ENCODE measurements at places on chromosomes 12 and 14.

GRCh38 chr12:118345355-118345754, 27.4 kb downstream of the TAOK3 start:
- no peak for DNase-seq

DNA sequence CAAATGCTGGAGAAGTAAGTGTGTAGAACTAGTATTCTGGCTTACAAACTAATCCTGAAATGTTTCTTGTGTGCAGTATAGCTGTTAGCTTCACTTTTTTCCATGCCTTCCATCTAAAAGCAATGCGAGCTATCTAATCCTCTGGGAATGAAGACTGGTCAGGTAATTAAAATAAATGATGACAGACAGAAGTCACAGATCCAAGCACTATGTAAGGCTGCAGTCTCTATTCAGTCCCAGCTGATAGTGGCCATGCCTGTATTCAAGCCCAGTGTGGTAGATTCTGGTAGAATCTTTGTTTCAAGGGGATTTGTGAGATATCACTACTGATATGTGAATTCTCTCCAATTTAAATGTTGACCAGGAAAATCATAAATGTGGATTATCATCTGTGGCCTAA, 637.2 kb downstream of the TMTC2 start:
- no peak for DNase-seq

- no peak for DNase-seq
Observed at GRCh38 chr14:64684091-64684490, 20.1 kb upstream of the PLEKHG3 start.

- peak; percentile 69 for DNase-seq
Observed at GRCh38 chr12:76586764-76587395, 27.3 kb upstream of the OSBPL8 start.

- no peak for DNase-seq
Observed at GRCh38 chr12:26211331-26211730, 16.0 kb downstream of the SSPN start.

DNA sequence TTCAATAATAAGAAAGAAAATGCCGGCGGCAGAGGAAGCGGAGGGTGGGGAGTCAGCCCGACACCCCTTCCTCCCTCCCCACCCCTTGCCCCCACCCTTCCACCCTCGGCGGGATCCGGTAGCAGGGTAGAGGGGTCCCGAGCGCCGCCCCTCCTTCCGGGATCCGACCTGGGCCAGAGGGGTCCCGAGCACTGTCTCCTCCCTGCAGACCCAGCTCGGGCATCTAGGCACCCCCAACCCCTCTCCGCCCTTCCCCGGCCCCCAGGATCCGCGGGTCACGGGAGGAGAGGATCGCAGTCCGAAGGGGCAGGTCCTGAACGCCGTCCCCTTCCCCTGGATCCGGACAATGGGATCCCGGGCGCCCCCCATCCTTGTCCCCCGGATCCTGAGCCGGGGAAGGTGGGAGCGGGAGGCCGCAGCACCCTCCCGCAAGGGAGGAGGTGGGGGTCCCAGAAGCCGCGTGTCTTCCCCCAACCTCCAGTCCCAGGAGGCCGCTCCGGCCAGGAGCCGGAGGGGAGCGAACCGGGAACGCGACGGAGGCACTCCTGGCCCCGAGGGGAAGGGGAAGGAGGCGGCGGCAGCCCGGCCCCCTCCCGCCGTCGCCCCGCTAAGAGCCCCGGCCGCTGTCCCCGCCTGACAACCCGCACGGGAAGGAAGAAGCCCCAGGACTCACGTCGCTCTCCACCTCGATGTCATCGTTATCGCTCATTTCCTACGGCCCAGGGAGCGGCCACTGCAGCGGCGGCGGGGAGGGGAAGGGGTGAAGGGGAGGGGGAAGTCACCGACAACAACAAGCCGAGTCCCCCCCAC, 481 bp downstream of the MAX start:
- no peak for DNase-seq

- DNase-seq, result no peak
Observed at GRCh38 chr12:115260762-115261675, 577.0 kb upstream of the TBX3 start.

DNA sequence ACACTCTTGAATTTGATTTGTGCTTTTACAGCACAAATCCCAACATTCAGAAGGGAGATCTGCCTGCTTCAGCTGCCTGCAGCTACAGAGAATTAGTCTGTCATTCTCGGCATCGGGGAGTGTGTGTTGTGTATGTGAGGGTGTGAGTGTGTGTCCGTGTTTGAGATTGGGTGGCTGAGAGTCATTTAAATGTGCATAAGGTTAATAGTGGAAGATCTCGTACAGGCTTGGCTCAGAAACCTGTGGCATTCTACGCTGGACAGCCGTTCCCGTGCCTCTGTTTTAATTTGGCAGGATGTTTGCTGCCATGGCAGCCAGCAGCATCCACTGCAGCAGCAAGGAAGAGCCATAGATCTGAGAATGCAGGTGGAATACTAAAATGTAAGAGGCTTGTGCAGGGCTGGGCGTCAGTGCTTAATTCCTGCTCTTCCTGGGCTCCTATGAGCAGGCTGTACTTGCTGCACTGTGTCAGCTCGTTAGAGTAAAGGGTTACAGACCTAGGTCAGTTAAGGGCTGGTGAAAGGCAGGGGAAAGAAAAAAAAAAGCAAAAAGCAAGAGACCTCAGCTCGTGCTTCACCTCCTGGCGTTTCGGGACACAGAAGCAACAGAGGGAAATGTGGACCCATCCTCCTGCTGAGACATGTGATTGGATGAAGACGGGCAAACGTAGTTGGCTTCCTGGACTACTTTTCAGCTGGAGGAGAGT, 205.4 kb downstream of the NAV3 start:
- DNase-seq, result no peak

GRCh38 chr12:26188127-26188526, 7.2 kb upstream of the SSPN start:
- DNase-seq, result no peak

Measured in suppressor macrophage treated with lipopolysaccharide for 1 hour (primary cell).